Activated CD4-positive, CD25-positive, alpha-beta regulatory T cell (primary cell): ENCODE measurements at places on chromosomes 1 and 21.

- DNase-seq, result no peak
Observed at GRCh38 chr1:234286206-234286605, 87.0 kb upstream of the COA6 start.

DNA sequence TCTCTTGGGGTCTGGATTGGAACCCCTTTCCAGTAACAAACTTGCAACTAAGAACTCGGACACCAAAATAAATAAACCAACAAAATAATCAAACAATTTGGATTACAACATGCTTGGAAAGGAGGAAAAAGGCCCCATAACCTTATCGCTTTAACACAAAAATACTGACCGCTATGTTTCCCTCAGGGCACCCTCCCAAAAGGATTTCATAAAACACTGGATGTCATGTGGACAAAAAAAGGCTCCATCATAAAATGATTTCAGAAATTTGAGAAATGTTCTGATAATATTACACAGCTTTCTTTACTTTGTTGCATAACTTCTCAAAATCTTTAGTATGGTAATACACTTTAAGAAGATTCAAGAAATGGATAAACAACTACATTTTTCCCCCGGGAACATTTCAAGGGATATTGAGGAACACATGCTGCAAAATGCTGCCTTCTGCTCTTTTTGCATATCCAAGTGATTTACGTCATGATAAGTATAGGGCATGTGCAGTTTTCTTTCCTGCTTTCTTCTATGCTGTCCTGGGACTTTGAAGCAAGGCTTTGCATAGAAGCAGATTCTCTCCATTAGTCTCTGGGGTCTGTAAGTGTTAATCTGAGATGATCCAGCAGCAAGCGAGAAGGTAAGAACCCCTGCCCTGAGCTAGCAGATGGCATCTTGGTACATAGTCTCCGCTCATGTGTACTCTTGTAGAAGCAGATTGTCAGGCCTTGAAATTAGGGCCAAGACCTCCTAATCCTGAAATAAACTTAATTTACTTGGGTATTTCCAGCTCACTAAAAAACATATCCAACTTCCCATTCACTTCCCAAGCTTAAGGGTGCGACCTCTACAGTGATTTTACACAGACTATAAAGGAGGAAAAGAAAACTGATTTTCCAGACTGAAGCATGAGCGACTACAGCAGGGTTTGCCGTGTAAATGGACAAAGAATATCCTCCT lies 85.5 kb upstream of the KIAA0040 start:
- no peak for DNase-seq

- DNase-seq, result peak; percentile 53
Observed at GRCh38 chr1:27111626-27112573, 43.0 kb downstream of the SLC9A1 start.

GRCh38 chr1:66283622-66284041 lies 250.3 kb upstream of the SGIP1 start:
- no peak for DNase-seq

GRCh38 chr21:31316488-31317169 lies 27.4 kb downstream of the TIAM1 start:
- DNase-seq, result no peak

GRCh38 chr1:198259333-198260074 lies 102.7 kb downstream of the NEK7 start:
- no peak for DNase-seq

GRCh38 chr1:179840107-179840506 lies 37.5 kb downstream of the TOR1AIP2 start:
- DNase-seq, result no peak

- no peak for DNase-seq
Observed at GRCh38 chr1:37723390-37724078, 31.2 kb downstream of the CDCA8 start.

- DNase-seq, result no peak
Observed at GRCh38 chr1:66251546-66251945, 282.4 kb upstream of the SGIP1 start.

GRCh38 chr1:86741947-86742572 lies 37.7 kb downstream of the SH3GLB1 start:
- DNase-seq, result peak; percentile 7

- no peak for DNase-seq
Observed at GRCh38 chr1:175116210-175116798, 48.7 kb downstream of the TNN start.

DNA sequence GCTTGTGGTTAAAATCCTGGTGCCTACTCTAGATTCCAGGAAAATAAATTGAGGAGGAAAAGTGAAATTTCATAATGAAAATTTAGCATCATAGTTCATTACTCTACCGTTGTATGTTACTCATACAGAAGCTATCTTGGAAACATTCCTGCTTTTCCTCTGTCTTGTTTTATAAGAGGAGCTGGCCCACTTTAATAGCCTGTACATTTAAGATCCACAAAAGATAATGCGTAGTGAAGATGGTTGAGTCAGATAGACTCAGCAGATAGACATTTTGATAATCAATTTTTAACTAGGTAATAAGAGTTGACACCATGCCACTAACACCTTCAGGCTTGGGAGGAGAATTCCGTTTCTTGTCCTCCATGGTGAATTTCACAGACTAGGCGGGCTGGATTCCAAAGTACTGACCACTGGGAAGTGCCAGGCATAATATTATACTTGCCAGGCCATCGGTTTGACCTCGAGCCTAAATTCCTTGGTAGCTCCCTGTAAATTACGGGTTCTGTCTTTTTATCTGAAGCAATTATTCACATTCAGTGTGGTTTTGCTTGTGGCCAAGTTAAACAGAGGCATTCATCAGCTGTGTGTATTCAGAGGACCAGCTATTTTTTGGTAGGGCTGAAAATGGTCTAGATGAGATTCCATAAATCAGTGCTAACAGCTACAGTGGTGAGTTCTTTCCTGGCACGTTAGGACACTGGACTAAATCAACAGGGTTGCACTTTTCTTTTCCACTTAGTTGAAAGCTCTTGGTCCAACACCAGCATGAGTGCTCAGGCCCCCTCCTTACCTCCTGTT lies 111.9 kb upstream of the KAZN start:
- no peak for DNase-seq

GRCh38 chr1:34984435-34984792 lies 733 bp downstream of the TMEM35B start:
- no peak for DNase-seq
